Upper lobe of left lung (tissue), 6 donors: ENCODE measurements at places on chromosomes 13 and 19. TPM values are rescaled to one million over a fixed set of nuclear protein-coding genes. Genes with fewer than 3 reads are reported as not detected.

DNA sequence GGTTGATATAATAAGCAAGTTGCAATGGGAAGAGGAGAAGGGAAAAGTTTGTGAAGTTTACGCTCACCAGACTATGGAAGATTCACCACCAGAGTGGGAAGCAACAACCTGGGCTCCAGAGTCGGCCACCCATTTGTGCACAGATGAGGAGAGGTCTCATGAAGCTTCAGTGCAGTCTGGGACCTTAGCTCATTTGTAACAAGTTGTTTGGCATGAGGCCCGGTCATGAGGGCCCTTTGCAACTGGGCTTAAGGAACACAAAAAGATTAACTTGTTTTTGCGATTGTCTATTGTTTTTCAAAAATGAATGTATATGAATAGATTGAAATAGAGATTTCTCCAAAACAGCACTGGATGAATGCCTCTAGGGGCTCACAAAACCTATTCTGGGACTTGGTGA lies 94.2 kb downstream of the ZNF737 start:
- H3K27ac ChIP-seq: no peak overlapping the region
- peaks cover 4% of the 10 kb centered on the region for H3K4me1 ChIP-seq
- H3K36me3 ChIP-seq: no peaks in the 10 kb centered on the region

- H3K36me3 ChIP-seq: peaks cover 62% of the 10 kb centered on the region
- H3K4me1 ChIP-seq: peaks cover 14% of the 10 kb centered on the region
- no peaks in the 10 kb centered on the region for H3K27me3 ChIP-seq
Measured at GRCh38 chr19:1220976-1221903, 15.7 kb downstream of the STK11 start.

DNA sequence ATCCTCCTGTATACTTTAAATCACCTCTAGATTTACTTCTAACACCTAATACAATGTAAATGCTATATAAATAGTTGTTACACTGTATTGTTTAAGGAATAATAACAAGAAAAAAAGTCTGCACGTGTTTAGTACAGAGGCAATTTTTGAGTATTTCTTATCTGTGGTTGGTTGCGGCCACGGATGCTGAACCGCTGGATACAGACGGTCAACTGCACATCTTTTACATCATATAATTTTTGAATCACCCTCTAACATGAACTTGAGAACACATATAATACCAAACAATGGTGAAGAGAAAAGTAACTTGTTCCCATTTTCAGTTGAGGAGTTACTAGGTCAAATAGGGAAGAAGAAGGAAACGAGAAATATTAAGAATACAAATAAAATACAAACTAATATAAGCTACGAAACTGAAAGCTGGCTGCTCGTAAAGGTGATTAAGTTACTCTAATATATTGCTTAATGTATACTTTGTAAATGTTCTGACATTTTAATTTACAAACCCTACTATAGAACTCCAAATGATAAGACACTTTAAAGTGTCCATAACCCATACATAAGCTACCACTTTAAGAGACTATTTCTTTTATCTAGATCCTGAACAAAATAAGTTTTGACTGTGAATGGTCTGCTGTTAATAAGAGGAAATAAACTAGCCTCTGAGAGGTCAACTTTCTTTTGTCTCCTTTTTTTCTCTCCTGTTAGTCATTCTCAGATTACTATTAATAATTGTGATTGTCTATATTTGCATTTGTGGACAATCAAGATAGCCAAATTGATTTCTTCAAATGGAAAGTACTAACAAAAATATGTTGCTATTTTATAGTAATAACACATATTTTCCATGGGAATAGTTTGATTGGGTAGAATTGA lies 457.4 kb downstream of the DIAPH3 start:
- H3K27me3 ChIP-seq: no peaks in the 10 kb centered on the region
- no peak for DNase-seq
- no peaks in the 10 kb centered on the region for H3K4me1 ChIP-seq
- H3K36me3 ChIP-seq: no peaks in the 10 kb centered on the region
- H3K4me3 ChIP-seq: no peak overlapping the region

DNA sequence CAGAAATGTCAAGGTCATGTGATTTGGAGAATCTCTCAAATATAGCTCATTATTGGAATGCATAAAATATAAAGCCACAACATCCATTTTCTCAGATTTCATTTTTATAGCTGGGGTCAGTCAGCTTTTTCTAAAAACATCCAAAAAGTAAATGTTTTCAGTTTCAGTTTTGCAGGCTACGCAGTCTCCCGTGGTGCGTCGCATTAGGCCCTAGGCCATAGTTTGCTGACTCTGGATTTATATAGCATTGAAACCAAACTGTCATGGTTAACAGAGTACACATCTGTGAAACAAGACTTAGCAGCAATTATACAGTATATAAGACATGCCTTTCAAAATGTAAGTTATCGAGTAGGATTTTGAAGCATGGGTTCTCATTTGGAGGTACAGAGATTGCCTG lies 140.0 kb downstream of the IRS2 start:
- H3K4me1 ChIP-seq: no peaks in the 10 kb centered on the region
- no peak for DNase-seq
- no peak overlapping the region for H3K4me3 ChIP-seq
- no peaks in the 10 kb centered on the region for H3K36me3 ChIP-seq
- H3K27ac ChIP-seq: no peak overlapping the region

DNA sequence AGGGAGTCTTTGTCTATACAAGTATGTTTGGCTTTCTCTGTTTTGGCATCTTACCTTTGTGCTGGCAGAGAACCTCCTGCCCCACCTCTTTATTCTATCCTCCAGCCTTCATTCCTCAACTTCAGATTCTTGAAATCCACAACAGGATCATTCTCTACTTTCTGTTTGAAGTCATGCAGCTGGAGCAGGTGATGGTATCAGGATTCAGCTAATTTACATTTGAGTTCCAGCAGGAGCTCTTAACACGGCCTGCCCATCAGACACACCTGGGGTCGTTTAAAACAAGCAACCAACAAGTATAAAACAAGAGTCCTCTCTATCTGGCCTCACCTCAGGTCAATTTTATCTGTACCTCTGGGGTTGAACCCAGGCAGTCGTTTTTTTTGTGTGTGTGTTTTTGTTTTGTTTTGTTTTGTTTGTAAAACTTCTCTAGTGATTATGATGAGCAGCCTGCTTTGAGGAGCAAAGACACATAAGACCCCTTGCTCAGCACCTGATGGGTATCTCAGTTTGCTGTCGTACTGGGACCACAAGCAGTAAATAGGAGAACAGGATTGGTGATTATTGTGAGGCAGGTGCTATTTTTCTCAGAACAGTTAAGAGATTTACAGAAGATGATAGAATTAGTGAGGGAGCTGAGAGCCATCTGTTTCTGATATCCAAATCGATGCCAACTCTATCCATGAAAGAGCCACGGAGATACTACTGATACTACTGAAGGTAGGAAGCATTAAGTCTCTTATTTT lies 78.4 kb downstream of the GPC6 start:
- no peaks in the 10 kb centered on the region for H3K27me3 ChIP-seq
- no peak overlapping the region for H3K4me3 ChIP-seq
- no peak overlapping the region for H3K27ac ChIP-seq
- DNase-seq: no peak

DNA sequence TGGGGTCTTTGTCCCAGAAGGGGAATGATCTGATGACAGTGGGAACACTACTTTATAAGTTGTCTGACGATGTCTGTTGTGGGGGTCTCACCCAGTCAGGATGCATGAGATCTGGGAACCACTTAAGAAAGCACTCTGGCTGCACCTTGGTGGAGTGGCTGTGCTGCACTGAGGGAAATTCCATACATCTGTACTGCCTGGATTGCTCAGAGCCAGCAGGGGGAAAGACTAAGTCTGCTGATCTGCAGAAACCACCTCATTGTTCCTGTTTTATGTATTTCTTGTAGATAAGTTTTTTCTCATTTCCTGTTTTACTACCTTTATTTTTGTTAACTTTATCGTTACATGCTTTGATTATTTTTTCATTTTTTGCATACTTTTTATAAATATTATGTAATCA lies 27.3 kb downstream of the ZNF430 start:
- H3K4me3 ChIP-seq: no peak overlapping the region
- DNase-seq: no peak
- no peaks in the 10 kb centered on the region for H3K4me1 ChIP-seq
- peaks cover 2% of the 10 kb centered on the region for H3K36me3 ChIP-seq
- no peak overlapping the region for H3K27ac ChIP-seq

- DNase-seq: no peak
- H3K36me3 ChIP-seq: peaks cover 3% of the 10 kb centered on the region
- peak overlapping the region; percentile 100 for H3K27ac ChIP-seq
- H3K4me1 ChIP-seq: peaks cover 39% of the 10 kb centered on the region
- no peaks in the 10 kb centered on the region for H3K27me3 ChIP-seq
Measured at GRCh38 chr13:49997955-49998354, 1.1 kb downstream of the TRIM13 start.

Gene CPT1C
- 6.5 TPM for total RNA-seq

Gene ERFL
- 6.3 TPM for total RNA-seq

Gene AXL
- 65.0 TPM for total RNA-seq

Gene ZNF829
- 5.2 TPM for total RNA-seq

Gene LGALS4
- 4.4 TPM for total RNA-seq
